ENCODE measurements at places on chromosomes 1 and 21. TPM values are rescaled to one million over a fixed set of nuclear protein-coding genes. Genes with fewer than 3 reads are reported as not detected.

The PGLYRP4 gene
- total RNA-seq = not detected

The SRM gene
- total RNA-seq = 219 TPM

The FCRL2 gene
- total RNA-seq = not detected

The MMEL1 gene
- total RNA-seq = not detected

The PDZK1 gene
- total RNA-seq = 0.90 TPM

The TLR5 gene
- 0.18 TPM for total RNA-seq

The OLIG2 gene
- not detected for total RNA-seq

The FNDC10 gene
- total RNA-seq = 7.8 TPM

The HLX gene
- total RNA-seq = 5.6 TPM

The PLA2G4A gene
- 9.0 TPM for total RNA-seq

The CYP4A22 gene
- not detected for total RNA-seq

The NCMAP gene
- total RNA-seq = 0.08 TPM

The GRHL3 gene
- 0.79 TPM for total RNA-seq

The RPF1 gene
- 35.2 TPM for total RNA-seq

The WNT2B gene
- total RNA-seq = 0.21 TPM

The TTC34 gene
- total RNA-seq = 0.05 TPM

The BTF3L4 gene
- total RNA-seq = 30.5 TPM

The AGL gene
- 3.5 TPM for total RNA-seq

The HAPLN2 gene
- 0.25 TPM for total RNA-seq

The IL20 gene
- total RNA-seq = not detected

The CCNL2 gene
- total RNA-seq = 42.3 TPM

The PTGFR gene
- not detected for total RNA-seq

The NRIP1 gene
- 13.2 TPM for total RNA-seq

The GJA9 gene
- total RNA-seq = not detected

The TMEM167B gene
- 8.3 TPM for total RNA-seq

The IRF6 gene
- total RNA-seq = 0.15 TPM

The TRAF3IP3 gene
- total RNA-seq = not detected

The CDCA8 gene
- total RNA-seq = 53.1 TPM

The NUDT17 gene
- total RNA-seq = 6.5 TPM

The APH1A gene
- total RNA-seq = 134 TPM

The COL8A2 gene
- total RNA-seq = 0.09 TPM

The OR10Z1 gene
- not detected for total RNA-seq

The THEMIS2 gene
- 0.70 TPM for total RNA-seq

The TSPAN1 gene
- 3.5 TPM for total RNA-seq

Data from A549 treated with Hydrocortisone at 1 μM for 4 hours (cell line).